ENCODE measurements at places on chromosomes 5 and 9.
A peak's percentile ranks its signal among the peaks of the same experiment; 100 is the strongest.

DNA sequence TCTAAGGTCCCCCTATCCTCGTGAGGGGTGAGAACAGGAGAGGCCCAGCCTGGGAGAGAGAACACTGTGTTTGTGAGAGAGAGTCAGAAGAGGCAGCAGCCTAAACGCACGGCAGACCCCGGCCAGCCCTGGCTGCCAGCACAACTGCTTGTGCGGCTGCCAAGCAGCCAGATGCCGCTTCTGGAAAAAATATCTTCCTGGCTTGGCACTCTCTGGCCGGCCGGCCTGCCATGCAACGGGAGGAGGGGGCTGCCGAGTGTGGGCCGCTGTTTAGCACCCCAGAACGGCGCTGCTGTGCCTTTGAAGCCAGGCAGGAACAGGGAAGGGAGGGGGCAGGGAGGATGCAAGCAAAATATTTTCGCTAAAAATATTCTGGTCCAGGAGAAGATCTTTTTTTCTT, 105.0 kb downstream of the FGF18 start:
- DNase-seq: no peak

DNA sequence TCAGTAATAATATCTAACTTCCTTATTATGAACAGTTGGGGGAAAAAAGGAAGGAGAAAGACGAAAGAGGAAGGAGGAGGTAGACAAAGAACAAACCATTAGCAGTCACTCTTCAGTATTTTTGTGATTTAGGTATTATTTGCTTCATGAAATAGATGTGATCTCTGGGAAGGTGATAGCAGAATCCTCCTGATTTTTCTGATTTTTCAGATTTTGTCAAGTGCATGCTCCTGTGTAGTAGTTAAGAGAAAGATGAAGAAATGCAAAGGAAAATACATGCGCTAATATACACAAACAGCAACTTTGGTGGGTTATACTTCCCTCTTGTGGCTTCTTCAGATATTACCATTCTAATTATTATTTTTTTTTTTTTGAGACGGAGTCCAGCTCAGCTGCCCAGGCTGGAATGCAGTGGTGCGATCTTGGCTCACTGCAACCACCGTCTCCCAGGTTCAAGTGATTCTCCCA, 31.6 kb downstream of the LMNB1 start:
- peak; percentile 68 for DNase-seq

- DNase-seq: no peak
Observed at GRCh38 chr9:36318212-36318802, 60.1 kb upstream of the GNE start.

- no peak for DNase-seq
Observed at GRCh38 chr9:103245369-103245768, 250.2 kb downstream of the CYLC2 start.

DNA sequence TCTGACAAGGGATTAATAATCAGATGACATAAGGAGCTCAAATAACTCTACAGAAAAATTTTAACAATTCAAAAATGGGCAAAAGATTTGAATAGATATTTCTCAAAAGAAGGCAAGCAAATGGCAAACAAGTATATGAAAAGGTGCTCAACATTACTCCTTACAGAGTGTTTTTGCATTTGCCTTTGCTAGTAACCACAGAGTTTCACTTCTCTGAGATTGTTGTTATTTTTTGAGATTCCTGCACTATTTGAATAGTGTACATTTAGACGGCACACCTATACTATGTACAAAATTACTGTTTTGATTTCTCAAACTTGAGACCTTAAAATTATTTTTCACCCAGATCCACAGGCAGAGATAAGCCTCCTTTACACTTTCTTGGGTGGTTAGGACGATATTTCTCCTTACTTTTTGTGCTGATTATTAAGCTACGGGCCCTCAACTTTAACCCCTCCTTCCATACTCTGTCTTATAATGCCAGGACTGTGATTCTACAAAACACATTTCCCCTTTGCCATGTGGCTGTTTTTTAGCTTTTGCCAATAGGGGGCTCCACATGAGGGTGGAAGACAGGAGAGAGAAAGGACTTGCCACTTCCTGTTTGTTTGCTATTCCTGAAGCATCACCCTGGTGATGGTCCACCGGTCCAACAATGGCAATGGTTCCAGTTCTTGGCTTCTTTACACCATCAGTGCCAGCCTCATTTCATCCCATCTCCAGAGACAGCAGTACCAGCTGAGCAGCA, 65.0 kb upstream of the DAP start:
- no peak for DNase-seq

DNA sequence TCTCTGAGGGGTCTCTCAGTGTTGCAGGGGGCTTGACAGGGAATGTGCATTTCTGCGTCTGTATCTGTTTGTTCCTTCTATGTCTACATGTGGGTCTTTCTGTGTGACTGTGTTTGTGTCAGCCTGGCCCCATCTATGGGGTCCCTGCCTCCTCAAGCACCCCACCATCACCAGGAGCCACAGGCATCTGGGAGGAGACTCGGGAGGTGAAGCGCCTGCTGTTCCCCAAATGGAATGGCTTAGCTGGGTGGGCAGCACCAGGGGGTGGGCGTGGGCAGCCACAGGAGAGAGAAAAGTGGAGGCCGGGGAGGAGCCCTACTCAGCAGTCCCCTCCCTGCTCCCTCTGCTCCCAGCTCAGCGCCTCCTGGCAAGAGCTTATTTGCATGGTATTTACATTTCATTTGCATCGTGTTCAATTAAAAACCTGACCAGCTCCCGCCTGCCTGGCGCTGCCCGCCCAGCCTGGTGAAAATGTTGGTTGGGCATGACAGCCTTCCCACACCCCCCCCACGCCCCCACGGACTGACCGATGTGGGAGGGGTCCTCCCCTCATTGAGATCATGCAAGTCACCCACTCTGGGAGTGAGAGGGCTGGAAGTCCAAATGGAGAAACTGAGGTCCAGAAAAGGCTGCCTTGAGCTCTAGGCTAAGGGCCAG, 50.5 kb downstream of the CXXC5 start:
- peak; percentile 87 for DNase-seq

GRCh38 chr5:127410959-127411358, 106.5 kb upstream of the PRRC1 start:
- no peak for DNase-seq

DNA sequence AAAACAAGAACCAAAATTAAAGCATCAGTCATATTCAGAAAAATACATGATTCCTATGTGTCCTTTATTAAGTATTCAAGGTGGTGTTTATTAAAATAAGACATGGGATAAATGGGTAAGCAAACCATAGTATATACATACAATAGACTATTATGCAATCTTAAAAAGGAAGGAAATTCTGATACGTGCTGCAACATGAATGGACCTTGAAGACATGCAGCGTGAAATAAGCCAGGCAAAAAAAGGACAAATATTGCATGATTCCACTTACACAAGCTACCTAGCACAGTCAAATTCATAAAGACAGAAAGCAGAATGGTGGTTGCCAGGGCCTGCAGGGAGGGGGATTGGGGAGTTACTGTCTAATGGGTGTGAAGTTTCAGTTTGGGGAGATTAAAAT, 127.7 kb downstream of the DMAC1 start:
- no peak for DNase-seq

GRCh38 chr5:68463606-68464005, 248.1 kb downstream of the PIK3R1 start:
- DNase-seq: no peak

DNA sequence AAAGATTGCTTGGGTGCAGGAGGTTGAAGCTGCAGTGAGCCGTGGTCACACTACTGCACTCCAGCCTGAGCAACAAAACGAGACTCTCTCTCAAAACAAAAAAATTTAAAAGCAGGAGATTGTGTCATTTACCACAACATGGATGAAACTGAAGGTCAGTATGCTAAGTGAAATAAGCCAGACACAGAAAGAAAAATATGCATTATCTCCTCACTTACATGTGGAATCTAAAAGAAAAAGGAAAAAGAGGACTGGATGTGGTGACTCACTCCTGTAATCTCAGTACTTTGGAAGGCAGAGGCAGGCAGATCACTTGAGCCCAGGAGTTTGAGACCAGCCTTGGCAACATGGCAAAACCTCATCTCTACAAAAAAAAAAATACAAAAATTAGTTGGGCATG, 146.8 kb upstream of the DAPK1 start:
- DNase-seq: peak; percentile 77

Measured in mesenchymal stem cell (in vitro differentiated cells and primary cell).